ENCODE measurements at places on chromosomes 2 and 18.

DNA sequence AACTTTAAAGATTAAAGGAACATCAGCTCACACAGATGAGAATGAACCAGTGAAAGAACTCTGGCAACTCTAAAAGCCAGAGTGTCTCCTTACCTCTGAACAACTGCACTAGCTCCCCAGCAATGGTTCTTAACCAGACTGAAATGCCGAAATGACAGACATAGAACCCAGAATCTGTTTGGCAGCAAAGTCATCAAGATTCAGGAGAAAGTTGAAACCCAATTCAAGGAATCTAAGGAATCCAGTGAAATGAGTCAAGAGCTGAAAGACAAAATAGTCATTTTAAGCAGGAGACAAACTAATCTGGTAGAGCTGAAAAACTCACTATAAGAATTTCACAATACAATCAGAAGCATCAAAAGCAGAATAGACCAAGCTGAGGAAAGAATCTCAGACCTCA, 72.0 kb downstream of the STRADB start:
- no peak for DNase-seq

- no peak for DNase-seq
These were observed 58.4 kb downstream of the SEMA4F start for GRCh38 chr2:74712223-74713053.

DNA sequence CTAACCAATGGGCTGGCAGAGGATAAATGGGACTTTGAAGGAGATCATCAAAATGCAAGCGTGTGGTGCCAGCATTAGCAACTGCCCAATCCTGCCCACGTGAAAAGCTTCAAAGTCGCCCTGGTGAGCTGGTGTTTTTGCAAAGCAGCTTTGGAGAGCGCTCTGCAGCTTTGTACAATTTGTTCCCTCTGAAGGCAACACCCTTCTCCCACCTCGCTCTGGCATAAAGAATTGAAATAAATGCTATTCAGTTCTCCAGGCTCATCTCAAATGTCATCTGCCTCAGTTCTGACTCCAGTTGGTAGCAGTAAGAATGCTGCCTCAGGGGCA, 3.5 kb downstream of the COPS9 start:
- DNase-seq = no peak

- no peak for DNase-seq
These were observed 118.4 kb upstream of the TMEM18 start for GRCh38 chr2:795531-796041.

GRCh38 chr2:150327564-150328489, 159.6 kb downstream of the RND3 start:
- no peak for DNase-seq

DNA sequence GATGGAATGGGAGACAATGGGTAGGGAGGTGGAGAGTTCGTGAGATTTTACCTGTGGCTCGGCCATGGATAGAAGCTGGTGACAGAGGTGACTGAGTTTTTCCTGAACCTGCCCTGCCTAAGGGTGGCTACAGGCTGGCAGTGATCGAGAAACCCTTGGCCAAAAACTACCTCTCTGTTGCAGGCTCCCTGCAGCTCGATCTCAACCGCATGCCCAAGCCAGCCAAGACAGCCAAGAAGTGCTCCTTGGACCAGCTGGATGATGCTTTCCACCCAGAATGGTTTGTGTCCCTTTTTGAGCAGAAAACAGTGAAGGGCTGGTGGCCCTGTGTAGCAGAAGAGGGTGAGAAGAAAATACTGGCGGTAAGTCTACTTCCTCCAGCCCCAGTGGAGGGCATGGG, 225.5 kb downstream of the DYSF start:
- DNase-seq = no peak

DNA sequence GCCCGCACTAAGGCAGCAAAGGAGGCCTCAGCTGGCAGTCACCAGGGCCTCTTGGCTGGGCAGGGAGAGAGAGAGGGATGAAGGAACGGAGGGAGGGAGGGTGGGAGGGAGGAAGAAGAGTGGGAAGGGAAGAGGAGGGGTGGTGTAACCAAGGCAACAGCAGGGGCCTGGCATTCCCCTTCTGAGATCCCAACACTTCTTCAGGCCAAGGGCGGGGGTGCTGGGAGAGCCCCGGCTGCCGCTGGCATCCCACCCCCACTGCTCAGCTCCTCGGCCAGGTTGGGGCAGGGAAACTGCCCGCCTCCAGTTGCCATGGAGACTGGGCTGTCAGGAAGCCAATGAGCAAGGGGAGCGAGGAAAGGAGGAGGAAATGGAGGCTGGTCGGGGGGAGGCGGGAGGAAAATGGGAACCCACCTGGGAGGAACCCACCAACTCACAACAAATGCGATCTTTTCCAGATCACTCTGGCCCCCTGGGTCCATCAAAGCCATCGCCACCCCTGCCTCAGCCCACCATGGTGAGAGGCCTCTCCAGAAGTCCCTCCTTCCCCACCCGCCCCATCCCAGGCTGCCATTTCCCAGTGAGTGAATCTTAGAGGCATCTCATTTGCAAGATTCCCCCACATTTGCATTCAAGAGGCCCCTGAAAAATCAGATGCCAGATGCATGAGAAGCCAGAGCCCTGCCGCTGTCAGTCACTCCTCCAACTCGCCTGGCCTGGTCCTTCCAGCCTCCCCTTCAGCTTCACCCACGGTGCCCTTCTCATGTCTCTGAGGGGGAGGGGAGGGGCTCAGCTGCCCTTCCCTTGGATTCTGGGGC, 12.4 kb downstream of the SH2D6 start:
- no peak for DNase-seq

Measured in stimulated activated CD8-positive, alpha-beta memory T cell treated with anti-CD3 and anti-CD28 coated beads, Interleukin-2, amount 100 ng/mL, for 1 hour (primary cell).